Retina (tissue), 1 donor: ENCODE measurements at places on chromosomes 2 and 18.

DNA sequence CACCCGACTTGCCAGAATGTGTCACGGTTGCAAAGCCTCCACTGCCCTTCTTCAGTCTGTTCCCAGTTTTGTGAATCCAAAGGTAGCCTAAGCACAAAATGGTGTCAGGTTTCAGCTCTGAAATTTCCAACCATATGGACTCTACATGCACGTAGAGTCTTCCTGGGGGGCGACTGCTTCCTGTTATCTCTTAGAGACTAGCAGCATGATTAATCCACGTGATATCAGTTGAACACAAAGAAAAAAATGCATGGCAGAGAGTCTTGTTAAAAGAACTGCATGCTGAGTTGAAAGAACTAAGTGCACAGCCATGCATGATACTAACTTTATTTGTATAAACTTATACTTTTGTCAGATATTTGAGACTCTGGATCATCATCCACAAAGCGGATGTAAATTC is 404.4 kb downstream of the SOCS6 start:
- DNase-seq, result no peak

- no peak for DNase-seq
Measured at GRCh38 chr18:48360376-48361021, 48.7 kb downstream of the ZBTB7C start.

- no peak for DNase-seq
Measured at GRCh38 chr2:180872255-180872654, 108.2 kb upstream of the UBE2E3 start.

- DNase-seq, result no peak
Measured at GRCh38 chr2:190511104-190511503, 23.4 kb downstream of the NEMP2 start.

GRCh38 chr2:234469972-234470371 is 26.9 kb downstream of the ARL4C start:
- no peak for DNase-seq

DNA sequence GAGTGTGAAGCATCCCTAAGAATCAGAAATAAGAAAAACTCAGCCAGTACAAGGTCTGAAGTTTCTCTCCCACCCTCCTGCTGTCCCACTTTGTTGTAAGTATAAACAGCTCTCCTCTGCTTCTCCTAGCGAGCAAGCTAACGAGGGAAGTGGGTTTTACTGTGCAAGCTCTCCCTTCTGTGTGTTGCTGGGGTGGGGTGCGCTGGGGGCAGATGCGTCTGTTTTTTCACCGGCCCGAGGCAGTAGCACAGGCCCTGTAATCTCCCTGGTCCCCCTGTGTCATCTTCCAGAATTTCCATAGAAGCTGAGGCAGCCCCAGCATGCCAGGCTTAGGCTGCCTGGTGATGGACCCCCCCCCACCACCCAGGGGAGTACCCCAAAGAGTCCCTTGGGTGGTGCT is 9.4 kb upstream of the CXCR4 start:
- DNase-seq, result no peak

DNA sequence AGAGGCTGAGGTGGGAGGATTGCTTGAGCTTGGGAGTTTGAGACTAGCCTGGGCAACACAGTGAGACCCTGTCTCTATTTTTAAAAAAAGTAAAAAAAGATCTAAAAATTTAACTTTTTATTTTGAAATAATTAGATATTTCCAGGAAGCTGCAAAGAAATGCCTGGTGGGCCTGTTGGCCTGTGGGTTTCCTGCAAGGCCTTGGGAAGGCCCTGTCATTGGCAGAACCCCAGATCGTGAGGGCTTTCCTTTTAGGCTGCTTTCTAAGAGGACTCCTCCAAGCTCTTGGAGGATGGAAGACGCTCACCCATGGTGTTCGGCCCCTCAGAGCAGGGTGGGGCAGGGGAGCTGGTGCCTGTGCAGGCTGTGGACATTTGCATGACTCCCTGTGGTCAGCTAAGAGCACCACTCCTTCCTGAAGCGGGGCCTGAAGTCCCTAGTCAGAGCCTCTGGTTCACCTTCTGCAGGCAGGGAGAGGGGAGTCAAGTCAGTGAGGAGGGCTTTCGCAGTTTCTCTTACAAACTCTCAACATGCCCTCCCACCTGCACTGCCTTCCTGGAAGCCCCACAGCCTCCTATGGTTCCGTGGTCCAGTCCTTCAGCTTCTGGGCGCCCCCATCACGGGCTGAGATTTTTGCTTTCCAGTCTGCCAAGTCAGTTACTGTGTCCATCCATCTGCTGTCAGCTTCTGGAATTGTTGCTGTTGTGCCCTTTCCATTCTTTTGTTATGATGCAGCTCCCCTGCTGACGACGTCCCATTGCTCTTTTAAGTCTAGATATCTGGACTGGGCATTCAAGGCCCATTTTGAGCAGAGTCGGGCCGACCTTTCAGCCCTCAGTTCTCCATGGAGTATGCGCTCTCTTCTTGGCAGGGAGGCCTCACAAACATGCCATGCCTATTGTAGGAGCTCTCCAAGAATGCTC is 6.6 kb downstream of the PROC start:
- DNase-seq, result no peak

DNA sequence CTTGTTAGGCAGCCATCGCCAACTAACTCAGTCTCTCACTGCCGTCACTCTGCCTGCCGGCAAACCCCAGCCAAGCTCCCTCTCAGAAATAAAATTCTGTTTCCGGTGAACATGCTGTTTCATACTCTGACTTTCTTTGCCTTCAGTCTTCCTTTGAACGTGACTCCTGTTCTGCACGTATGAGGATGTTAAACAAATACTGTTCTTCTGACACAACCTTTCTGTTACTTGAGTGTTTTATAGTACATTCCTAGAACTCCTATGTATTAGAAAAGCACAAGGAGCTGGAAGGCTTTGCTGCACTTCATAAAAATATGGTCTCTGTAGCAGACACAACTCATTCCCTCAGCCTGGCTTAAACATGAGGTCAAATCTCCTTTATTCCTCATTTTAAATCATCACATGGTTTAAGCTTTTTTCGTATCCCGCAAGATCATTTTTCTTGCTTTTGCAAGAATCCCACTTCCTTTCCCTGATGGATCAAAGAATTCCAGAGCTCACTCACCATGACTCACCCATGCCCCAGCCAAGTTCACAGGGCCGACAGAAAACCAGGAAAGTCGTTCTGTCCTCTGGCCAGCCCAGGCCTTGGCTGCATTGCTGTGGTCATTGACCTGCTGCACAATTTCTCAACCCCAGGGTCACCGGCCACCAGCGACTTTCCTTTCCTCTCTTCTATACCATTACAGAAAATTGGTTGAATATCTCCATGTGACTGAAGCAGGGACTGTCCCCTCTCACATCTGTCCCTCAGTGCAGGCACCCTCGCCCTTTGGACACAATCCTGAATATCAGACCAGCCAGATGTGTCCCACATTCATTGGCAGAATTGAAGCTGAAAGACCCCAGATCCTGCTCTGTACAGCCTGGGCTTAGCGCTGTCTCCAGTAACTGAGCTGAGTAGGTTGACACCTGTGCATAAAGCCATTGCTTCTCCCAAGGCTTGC is 183.1 kb upstream of the ARL4C start:
- DNase-seq, result no peak

- no peak for DNase-seq
Measured at GRCh38 chr2:8849327-8849726, 11.9 kb upstream of the KIDINS220 start.

DNA sequence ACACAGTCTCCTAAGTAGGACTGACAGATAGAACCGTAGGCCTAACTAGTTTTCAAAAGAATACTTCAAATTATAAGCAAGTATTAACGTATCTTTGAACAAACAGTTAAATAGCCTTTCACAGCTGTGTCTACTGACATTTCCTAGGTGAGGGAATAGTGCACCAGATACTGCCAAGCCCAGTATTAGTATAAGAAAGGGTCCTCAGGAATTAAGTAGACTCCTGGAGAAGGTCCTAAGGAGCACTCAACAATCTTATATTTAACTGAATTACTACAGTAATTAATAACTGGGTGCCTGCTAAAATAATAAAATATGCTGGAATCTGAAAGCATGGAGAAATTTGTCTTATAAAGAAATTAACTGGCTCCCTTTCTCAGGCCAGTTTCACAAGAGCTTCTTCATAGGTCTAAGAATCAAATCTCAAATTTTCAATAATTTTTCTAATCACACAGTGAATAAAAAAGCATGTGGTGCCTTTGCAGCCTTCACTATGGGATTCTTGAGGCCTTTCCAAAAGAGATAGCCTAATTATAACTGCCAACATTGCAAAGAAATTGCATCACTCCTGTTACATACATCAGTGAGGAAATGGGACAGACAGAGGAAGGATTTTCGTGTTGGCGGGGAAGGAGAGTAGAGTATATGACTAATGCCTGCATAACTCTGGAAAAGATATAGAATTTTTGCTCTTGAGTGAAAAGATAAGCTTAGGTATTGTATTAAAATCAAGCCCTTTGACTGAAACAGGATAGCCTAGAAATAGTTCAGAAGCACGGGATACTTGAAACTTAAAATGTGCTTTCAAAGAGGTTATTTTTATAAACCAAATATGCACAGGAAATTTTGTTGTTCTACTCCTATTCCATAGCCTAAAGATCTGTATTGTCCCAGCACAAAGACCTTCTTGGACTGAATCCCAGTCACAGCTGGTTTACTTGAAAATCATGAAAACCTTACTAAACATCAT is 228.6 kb upstream of the STK17B start:
- no peak for DNase-seq

DNA sequence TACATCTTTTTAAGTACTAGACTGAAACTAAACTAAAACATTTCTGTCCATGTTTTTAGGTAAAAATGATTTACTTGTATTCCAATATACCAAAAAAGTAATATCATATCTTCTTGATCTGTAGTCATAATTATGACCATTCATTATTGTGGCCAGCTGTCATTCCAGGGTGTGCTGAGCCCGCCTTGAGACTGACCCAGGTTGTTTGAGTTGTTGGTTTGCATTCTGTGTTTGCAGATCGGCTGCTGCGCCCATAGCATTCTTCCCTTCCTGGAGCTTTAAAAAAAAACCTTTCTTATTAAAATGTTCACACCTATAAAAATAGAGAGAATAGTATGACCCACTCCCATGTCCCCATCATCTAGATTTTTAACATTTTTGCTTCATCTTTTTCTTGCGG is 101.9 kb downstream of the PRKCE start:
- no peak for DNase-seq

DNA sequence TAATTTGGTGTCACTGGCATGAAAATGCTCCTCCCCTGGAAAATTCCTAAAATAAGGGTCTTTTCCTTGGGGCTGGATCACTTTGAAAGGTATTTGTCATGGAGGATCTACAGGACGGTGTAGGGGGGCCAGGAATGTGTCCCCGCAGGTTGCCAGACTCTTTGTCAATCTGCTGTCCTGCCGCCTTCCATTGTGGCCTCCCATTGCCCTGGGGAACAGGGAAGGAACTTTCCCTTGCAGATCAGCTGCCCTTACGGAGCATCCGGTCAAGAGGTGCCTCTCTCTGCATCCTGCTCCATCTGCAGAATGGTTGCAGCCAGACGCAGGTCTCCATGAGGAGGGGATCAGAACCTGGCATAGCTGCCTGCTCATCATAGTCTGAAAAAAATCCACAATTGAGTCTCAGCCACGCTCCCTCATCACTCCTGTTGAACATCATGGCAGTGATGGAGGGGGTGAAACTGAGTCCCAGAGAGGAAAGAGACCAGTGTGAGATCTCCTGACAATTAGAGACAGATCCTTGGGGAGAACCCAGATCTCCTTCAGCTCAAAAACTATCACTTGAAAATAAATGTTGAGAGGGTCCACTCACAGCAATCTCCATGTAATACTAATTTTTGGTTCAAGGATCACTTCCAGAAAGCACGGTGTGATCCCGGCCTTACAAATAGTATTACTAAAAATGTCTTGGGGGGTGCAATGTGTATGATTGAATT is 244.8 kb downstream of the MYCN start:
- DNase-seq, result no peak

DNA sequence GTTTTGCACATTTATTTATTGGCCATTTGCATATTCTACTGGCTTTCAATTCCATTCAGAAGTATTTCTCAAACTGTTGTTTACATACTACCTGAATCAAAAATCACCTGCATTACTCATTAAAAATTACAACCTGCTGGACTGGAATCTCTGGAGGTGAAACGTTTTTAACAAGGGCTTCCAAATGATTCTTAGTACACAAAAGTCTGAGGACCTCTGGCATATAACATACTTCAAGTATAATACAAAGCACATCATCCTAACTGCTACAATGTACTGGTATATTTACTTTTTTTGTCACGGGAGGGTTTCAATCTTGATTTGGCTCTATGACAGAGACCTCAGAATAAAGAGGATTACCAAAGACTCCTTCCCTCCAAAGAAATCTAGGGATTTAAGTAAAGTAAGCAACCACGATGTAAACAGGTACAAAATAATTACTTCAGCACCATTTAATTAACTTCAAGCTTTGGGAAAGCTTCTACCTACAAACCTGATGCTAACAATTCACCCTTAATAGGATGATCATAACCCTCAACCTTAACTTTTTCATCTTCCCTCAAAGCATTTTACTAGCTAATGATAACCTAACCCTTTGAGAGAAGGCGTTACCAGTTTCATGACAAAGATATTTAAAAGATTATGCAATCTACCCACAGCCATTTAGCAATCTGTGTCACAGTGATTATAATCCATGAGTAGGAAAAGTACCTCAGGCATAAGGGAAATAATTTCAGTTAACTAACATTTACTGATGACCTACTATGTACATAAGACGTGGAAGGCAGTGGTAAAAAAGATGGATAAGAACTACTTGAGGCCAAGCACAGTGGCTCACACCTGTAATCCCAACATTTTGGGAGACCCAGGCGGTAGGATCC is 24.7 kb downstream of the ATAD2B start:
- DNase-seq, result no peak

DNA sequence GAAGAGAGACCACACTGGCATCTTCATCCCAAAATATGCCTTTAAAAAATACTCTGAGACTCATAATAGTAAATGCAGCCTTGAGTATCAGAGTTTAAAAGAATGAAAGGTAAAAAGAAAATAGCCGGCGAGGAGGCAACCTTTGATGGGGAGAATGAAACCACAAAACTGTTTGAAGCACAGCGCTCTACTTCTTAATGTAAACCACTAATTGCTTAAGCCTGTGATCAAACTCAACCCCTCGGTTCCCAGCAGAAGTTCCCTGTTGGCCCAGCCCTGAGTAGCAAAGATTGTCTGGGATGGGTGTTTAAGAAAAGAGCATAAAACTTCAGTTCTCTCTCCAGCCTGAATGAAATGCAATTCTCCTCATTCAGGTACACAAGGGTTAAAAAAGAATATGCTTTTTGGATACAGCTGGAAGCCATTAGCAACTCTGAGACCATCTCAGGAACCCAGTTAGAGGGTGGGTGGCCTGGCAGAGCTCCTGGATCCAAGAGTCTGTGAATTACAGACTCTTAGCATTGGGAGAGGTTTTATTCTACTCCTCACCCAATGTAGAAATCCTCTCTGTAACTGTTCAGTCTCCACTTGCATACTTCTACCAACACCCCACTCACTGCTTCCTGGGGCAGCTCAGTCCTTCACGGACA is 44.8 kb downstream of the VIT start:
- DNase-seq, result no peak

DNA sequence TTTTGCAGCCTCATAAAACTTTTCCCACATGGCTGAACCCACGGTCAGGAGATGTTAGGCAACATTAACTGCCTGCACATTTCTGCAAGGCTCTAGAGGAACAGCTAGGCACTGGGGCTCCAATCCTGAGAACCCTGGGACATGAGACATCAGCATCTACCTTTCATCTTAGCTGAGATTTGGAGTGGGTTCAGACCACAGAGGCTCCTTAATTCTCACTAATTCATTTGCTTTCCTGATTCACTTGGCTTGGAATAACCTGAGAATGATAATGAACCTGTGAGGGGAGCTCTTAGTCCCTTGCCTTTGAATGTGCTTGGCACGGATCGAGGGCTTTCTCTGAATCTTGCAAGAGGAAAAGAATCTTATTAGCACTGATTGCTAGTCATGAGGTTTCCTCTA is 266.2 kb downstream of the FIGN start:
- no peak for DNase-seq

GRCh38 chr2:168461942-168462331 is 5.9 kb downstream of the CERS6 start:
- DNase-seq, result no peak
